ENCODE measurements at places on chromosomes 11 and 22. TPM values are rescaled to one million over a fixed set of nuclear protein-coding genes. Genes with fewer than 3 reads are reported as not detected.

SLC17A6 gene
- not detected for total RNA-seq

PYGM gene
- 3.4 TPM for total RNA-seq

TNNT3 gene
- 3.5 TPM for total RNA-seq

GRCh38 chr11:77154381-77155081 lies 26.5 kb downstream of the MYO7A start:
- no peak for DNase-seq
